ENCODE measurements at places on chromosomes 7 and 10. TPM values are rescaled to one million over a fixed set of nuclear protein-coding genes. Genes with fewer than 3 reads are reported as not detected.

The BLNK gene
- 0.28 TPM for total RNA-seq

The CNPY4 gene
- total RNA-seq = 35.8 TPM

The GIMAP8 gene
- 0.09 TPM for total RNA-seq

The CPA2 gene
- not detected for total RNA-seq

The ACTL6B gene
- not detected for total RNA-seq

The C10orf90 gene
- under 0.01 TPM for total RNA-seq

The CUBN gene
- total RNA-seq = 0.85 TPM

The HMX3 gene
- not detected for total RNA-seq

The CDK1 gene
- total RNA-seq = 2.6 TPM

The OR2A1 gene
- not detected for total RNA-seq

The FAM25A gene
- not detected for total RNA-seq

The AGR2 gene
- not detected for total RNA-seq

The ZNF503 gene
- 4.7 TPM for total RNA-seq

The UNCX gene
- total RNA-seq = not detected

The OIT3 gene
- total RNA-seq = 0.18 TPM

The ADARB2 gene
- not detected for total RNA-seq

The ZNF736 gene
- total RNA-seq = 5.5 TPM

The GDF10 gene
- 1.2 TPM for total RNA-seq

The SIRT1 gene
- total RNA-seq = 13.9 TPM

The DNAJB6 gene
- 66.4 TPM for total RNA-seq

The ASIC3 gene
- total RNA-seq = 0.14 TPM

The PNLIPRP1 gene
- not detected for total RNA-seq

The ARHGAP12 gene
- total RNA-seq = 42.2 TPM

The LLCFC1 gene
- not detected for total RNA-seq

The LIPK gene
- not detected for total RNA-seq

The CCSER2 gene
- 20.2 TPM for total RNA-seq

The SCART1 gene
- total RNA-seq = 1.9 TPM

The BTBD16 gene
- total RNA-seq = not detected

The ZNF727 gene
- total RNA-seq = 0.28 TPM

The MUC12 gene
- 0.92 TPM for total RNA-seq

The SFXN3 gene
- 39.5 TPM for total RNA-seq

The OR6B1 gene
- not detected for total RNA-seq

The SEM1 gene
- total RNA-seq = 148 TPM

The IDI2 gene
- total RNA-seq = not detected

The NUB1 gene
- total RNA-seq = 36.0 TPM

The FOXP2 gene
- 2.4 TPM for total RNA-seq

The ARHGAP22 gene
- 20.7 TPM for total RNA-seq

The DYNC1I1 gene
- 0.83 TPM for total RNA-seq

The RRP12 gene
- total RNA-seq = 8.5 TPM

The HYAL4 gene
- total RNA-seq = not detected

The OR6V1 gene
- not detected for total RNA-seq

The TLX1 gene
- total RNA-seq = not detected

The NAMPT gene
- 275 TPM for total RNA-seq

The NAT16 gene
- not detected for total RNA-seq

The PROSER2 gene
- total RNA-seq = 1.1 TPM

The PNLIPRP3 gene
- total RNA-seq = 0.09 TPM

The C7orf25 gene
- 3.3 TPM for total RNA-seq

The ERVW-1 gene
- total RNA-seq = not detected

The PRPS1L1 gene
- total RNA-seq = 0.09 TPM

The MBLAC1 gene
- 2.4 TPM for total RNA-seq

The PRSS2 gene
- not detected for total RNA-seq

The ITGA8 gene
- total RNA-seq = 1.3 TPM

The CYP2C19 gene
- total RNA-seq = not detected

The OPN4 gene
- not detected for total RNA-seq
